ENCODE measurements at places on chromosomes 7 and 10.
A peak's percentile ranks its signal among the peaks of the same experiment; 100 is the strongest.

- DNase-seq, result no peak
Observed at GRCh38 chr7:22183522-22184280, 173.3 kb downstream of the RAPGEF5 start.

GRCh38 chr10:83983578-83984255 is 155.6 kb upstream of the GHITM start:
- no peak for DNase-seq

- DNase-seq, result no peak
Observed at GRCh38 chr7:153682628-153683027, 369.6 kb upstream of the DPP6 start.

DNA sequence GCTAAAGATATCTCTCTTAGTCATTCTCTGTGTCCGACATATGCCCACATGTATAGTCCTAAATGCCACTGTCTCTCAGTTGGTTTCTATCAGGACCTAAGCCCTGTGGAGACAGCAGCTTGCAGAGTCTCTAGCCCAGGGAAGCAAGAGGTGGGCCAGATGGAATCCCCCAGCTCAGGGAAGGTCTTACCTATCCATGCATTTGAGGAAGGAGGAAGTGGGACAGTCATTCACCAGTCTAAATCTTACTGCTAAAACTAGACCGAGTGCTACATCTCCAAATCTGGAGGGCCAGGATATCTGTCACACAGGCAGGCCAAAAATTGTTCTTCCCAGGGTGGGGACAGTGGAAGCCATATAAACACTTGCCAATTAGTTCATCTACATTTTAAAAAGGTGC is 26.4 kb upstream of the HERPUD2 start:
- no peak for DNase-seq

- no peak for DNase-seq
Observed at GRCh38 chr7:35707422-35707821, 12.5 kb upstream of the HERPUD2 start.

- DNase-seq, result no peak
Observed at GRCh38 chr7:68121655-68122054, 1125.0 kb downstream of the TYW1 start.

GRCh38 chr10:72272689-72273409 is 875 bp upstream of the DDIT4 start:
- DNase-seq, result peak; percentile 70

DNA sequence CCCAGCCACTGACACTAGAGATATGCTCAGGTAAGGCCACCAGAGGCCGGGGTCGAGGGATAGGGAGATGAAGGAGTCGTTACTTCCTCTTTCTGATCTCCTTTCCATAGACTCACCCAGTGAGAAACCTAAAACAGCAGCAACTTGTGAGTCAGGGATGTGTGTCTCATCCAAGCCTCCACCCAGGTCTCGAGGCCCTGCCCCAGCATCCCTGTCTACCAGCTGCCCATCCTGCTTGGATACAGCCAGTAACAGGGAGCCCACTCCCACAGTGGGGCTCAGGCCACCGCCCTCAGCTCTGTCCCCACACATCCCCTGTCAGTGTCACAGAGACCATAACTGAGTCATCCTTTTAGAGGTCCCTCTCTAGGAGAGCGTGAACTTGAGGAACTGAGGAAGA is 49.6 kb upstream of the CHST15 start:
- DNase-seq, result no peak

- peak; percentile 81 for DNase-seq
Observed at GRCh38 chr10:31101123-31101522, 69.5 kb upstream of the ZNF438 start.

DNA sequence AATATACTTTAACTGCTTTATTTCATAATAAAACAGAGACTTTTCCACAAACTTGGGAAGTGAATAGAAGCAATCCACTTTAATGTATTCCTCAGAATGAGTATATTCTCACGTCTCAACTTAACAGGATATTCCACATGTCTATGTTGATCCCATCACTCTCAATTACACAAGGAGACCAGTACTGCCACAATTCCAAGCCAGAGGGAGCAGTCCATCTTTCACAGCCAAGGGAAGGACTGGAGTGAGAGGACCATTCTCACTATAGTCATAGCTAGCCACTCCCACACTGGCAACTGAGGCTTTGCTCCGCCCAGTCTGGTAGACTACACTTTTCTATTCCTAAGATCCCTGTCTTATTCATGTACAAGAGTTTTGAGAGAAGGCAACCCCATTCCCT is 553.9 kb downstream of the CNTNAP2 start:
- no peak for DNase-seq

DNA sequence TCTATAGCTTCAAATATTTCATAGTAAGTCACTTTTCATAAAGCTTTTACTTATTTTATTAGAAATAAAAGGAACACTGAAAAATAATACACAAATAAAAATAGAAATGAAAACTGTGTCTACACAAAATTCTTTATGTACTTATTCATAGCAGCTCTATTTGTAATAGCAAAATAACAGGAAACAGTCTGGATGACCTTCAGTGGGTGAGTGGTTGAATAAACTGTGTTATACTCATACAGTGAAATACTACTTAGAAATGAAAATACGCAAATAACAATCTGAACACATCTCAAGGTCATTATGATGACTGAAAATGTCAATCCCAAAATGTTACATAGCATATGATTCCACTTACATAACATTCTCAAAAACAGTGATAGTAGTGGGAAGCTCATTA is 138.7 kb upstream of the PCLO start:
- no peak for DNase-seq

GRCh38 chr7:7851381-7851780 is 117.2 kb upstream of the GLCCI1 start:
- DNase-seq, result no peak

GRCh38 chr7:15086862-15087261 is 184.3 kb upstream of the DGKB start:
- no peak for DNase-seq

DNA sequence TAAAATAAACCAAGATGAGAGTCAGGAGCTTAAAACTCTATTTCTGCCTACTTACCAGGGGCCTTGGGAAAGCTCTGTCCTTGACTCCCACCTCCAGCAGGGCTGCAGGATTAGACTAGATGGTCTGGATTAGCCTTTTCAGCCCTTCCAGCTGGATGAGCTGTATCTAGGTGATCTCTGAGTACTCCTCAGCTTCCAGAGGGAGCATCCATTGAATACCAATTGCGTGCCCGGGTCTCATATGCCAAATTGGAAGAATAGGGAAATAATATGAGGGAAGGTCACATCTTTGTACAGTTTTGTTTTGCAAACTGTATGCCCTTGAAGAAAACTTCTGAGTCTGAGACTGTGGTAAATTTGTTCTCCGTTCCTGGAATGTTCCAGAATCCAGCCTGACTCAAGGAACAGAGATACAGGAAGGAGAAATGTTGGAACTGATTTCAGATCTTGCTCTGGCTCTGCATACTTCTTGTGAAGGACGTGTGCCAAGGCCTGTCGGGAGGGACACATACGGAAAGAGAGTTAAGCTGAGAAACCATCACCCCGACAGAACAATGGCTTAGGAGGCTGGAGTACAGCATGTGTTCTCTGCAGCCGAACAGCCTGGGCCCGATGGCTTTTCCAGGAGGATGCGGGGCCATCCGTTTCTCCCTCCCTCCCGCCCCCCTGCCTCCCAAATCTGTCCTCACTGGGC is 44.9 kb downstream of the MINDY4 start:
- DNase-seq, result no peak

DNA sequence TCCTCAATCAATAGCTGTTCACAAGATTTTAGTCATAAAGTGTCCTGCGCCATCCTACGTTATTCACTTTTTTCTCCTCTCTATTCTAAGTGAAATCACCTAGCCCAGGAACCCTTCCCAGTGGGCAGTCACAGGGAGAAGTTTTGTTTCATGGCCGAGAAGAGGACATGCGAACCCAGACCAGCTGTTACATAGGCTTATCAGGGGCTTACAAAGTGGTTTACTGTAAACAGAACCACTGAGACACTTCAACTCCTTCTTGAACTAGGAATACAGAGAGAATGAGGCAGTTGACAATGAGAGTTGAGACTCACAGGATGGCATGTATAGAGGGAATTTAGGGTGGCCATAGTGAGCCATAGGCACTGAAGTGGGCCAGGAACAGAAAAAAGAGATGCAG is 246.9 kb upstream of the GLI3 start:
- no peak for DNase-seq

DNA sequence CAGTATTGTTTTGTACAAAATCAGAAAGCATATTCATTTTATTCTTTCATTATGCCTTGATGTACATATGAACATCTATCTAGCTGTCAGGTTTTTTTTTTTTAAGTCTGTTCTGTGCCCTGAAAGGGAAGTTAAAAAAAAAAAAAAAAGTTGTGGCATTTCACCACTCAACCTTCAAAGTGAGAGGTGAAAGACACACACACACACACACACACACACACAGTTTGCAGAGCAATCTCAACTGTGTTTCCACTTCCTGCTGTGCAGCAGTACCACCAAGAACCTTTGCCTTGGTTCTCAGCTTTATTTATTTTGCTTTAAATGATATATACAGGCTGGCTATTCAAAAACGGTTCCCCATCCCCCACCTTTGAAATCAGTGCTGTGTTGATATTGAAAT is 955.6 kb downstream of the GATA3 start:
- peak; percentile 57 for DNase-seq

GRCh38 chr7:118590107-118590506 is 365.6 kb downstream of the ANKRD7 start:
- DNase-seq, result peak; percentile 12

GRCh38 chr10:4767033-4767814 is 58.8 kb upstream of the AKR1E2 start:
- no peak for DNase-seq

DNA sequence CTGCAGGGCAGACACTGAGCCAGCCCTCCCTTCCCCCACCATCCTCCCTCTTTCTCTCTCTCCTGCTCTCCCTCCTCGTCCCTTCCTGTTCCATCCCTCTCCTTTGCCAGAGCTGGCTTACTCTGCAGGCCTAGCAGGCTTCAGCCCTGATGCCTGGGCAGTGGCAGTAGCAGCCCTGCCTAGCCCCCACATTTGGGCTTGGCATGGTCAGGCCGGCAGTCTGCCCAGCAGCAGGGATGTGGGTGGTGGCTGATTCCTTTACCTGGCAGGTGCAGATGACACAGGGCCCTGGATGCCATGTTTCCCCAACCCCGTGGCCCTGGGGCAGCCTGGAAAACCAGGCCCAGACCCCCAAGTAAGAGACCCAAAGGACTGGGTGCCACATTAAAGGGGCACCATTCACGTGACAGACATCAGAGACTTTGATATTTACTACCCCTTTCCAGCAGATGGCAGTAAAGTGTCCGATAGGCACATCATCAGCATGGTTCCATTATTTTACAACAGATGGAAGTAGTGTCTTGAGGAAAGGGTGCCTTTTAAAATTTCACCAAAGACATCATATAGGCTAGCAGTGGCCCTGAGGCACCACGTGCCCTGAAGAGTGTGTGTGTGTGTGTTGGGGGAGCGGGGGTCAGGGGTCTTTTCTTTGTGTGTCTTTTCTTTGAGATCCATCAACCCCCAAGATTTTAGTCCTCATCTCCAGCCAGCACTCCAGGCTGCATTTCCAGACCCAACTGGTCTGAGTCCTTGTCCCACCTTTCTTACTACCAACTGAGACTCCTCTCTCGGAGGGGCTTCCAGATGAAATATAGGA is 5.9 kb downstream of the KCP start:
- no peak for DNase-seq

DNA sequence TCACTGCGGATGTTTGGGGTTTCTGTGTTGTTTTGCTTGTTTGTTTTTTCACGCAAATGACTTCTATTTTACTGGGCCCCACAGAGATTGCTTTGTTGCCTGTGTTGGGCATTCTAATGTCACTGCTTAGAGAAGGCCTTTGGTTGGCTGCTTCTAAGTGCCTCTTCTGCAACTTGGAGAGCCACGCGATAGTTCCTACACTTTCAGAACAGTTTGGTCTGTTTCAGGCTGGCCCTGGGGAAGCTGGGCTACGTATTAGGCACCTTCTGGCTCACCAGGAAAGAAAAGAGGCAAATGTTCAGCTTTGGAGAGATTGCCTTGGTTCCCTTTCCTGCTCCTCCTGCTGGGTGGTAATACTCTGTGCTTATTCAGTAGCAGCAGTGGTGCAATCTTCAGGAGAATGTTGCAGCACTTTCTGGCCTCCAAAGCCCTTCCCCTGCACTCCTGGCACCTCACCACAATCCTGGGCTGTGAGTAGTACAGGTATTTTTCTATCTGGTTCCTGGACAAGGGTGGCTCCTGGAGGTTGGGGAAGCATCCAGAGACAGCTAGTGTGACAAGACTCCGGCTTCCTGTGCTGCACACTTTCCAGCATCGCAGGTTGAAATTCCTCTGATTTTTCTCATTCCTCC is 1.2 kb downstream of the ANTXRL start:
- DNase-seq, result no peak

DNA sequence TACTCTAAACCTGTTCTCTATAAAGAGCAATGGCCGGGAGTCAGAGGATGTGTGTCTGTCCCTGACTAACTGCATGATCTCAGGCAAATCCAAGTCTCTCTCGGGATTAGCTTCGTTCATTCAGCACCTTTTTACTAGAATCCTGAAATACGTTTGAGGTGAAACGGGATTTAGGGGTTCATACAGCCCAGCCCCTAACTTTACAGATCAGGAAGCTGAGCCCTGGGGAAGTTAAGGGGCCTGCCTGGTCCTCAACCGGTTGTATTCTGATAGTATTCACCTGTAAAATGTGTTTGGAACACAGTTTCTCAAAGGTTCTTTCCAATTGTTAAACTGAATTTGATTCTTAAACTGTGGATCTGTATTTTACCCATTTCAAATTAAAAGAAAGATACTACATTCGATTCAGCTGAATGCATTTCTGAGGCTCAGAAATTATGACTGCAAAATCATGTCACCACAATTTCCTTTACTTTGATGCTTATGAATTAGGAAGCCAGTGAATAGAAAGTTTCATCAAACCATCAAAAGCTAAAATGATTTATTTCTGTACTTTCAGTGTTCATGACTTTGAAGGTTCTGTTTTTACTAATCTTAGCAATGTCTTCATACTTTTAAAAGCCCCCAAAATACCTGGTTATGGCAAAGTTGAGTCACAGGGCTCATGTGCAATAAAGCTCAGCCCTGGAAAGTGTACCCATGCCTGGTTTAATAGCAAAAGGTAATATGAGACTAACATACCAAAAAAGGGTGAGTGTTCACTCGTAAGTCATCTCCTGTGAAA is 28.9 kb upstream of the EZH2 start:
- DNase-seq, result peak; percentile 74

DNA sequence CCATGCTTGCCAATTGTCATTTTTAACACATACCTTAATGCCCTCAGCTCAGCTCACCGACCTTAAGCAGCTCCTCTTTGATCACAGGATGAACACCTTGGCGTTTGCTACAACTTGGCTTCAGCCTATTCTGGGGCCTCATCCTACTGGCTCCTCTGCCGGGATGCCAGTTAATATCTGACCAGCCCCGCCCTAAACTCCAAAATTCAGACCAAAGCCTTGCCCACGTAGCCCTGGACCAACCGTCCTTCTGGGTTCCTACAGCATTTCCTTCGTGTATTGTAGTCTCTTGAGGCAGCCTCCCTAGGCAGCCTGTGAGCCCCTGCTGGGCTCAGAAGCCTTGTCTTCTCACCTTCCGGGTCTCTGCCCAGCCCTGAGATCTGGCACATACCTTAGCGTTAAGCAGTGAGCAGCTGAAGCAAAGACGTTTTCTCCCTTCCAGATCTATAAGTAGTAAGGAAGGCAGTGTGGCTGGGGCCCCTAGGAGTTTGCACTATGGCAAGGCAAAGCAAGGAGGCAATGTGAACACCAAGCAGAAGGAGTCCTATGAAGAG is 836 bp downstream of the ENO4 start:
- no peak for DNase-seq
